ENCODE measurements at places on chromosomes 5 and 9. TPM values are rescaled to one million over a fixed set of nuclear protein-coding genes. Genes with fewer than 3 reads are reported as not detected.

Gene PLPP1
- 56.1 TPM for total RNA-seq

Gene GARIN3
- not detected for total RNA-seq

Gene ARHGEF37
- total RNA-seq, result 13.3 TPM

Gene DMXL1
- total RNA-seq, result 51.4 TPM

Gene GDA
- 0.20 TPM for total RNA-seq

Gene BTNL8
- total RNA-seq, result 4.5 TPM

Gene PCDHGA3
- 1.7 TPM for total RNA-seq

Gene GLDC
- 1.7 TPM for total RNA-seq

Gene IL4
- total RNA-seq, result not detected

Gene N4BP3
- 5.2 TPM for total RNA-seq

All from upper lobe of right lung (tissue), 1 donor.